ENCODE measurements at places on chromosomes 4 and X. TPM values are rescaled to one million over a fixed set of nuclear protein-coding genes. Genes with fewer than 3 reads are reported as not detected.

CNGA1 gene
- 0.55 TPM for total RNA-seq

PAGE2B gene
- not detected for total RNA-seq

DNA sequence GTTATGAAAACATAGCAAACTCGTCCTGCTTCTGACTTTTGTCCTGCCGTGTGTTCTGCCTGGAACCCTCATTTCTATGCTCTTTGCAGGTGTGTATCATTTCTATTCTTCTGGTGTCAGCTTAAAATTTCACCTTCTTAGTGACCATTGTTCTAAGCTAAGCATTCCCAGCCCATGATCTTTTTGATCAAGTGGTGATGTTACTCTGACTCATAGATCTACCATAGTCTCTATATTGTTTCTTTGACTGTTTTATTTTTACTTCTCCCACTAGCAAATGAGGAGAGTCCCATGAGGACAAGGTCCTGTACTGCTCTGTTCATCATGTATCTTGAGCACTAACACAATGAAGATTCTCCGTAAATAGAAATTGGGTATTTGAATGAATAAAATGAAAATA lies 14.1 kb upstream of the CXCL6 start:
- no peak for DNase-seq

- no peak for DNase-seq
Observed at GRCh38 chrX:133171962-133172708, 46.0 kb downstream of the TFDP3 start.

DNA sequence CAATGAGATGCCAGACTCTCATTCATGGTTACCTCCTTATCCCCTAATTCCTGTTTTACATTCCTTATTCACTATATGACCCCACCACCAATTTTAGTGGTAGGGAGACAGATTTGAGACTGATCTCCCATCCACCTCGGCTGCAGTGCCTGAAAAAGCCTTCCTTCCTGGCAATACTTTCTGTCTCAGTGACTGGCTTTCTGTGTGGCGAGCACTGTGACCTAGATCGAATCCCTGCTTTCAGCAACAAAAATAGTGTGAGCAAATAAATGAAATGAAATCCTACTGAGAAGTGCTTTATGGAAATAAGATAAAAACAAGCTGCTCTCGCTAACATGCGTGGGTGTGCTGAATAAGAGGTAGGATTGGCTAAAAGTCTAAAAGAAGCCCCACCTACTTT lies 165.3 kb downstream of the GPM6A start:
- DNase-seq: no peak

- no peak for DNase-seq
Observed at GRCh38 chr4:158155656-158156356, 17.0 kb downstream of the GASK1B start.

DNA sequence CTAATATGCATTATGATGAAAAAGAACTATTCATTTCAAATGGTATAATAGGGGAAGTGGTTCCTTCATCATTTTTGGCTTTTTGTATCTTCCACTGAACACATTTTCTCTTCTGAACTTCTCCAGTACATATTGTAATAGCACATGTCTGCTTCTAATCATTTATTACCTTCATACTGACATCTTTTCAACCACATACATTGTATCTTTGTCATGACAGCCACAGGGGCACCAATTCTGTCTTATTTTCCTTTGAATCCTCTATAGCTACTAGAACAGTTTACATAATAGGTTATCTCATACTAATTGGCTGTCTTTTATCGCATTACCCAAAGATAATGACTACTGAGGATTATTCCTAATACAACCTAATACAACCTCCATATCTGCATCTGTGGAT lies 37.7 kb downstream of the PALLD start:
- no peak for DNase-seq

FGF13 gene
- total RNA-seq: 15.1 TPM

- DNase-seq: no peak
Observed at GRCh38 chr4:25938787-25939186, 24.8 kb downstream of the SMIM20 start.

- DNase-seq: no peak
Observed at GRCh38 chrX:46036508-46036907, 508.7 kb downstream of the ZNF674 start.

DNA sequence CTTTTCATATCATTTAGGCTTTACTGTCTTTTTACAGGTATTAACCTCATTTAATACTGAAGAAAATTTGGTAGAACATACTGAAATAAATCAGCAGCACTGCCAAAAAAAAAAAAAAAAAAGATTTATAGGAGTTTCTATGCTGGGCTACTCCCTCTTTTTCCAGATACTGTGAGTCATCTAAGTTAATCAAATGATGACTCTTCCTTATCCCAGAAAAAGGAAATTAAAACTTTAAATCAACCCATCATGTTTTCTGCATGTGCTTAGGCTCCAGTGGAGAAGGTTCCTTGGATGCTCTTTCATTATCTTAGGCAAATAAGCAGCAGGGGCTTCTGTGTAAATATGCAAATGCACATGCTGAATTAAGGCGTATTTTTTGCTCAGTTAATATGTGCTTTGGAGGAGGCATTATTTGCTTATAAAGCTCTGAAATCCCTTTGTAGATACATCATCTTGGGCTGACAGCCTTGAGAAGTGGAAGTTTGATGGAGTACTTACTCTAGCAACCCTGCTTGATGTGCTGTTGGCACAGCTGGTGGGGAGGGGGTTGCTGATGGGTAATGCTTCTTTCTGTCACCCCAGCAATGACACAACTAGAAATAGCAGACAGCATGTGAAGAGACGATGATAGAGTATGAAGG lies 136.1 kb downstream of the C4orf33 start:
- DNase-seq: no peak

GRCh38 chr4:174318829-174319764 lies 35.4 kb downstream of the CEP44 start:
- DNase-seq: no peak

XK gene
- 2.5 TPM for total RNA-seq

- DNase-seq: peak; percentile 41
Observed at GRCh38 chr4:154332681-154333421, 158.7 kb downstream of the DCHS2 start.

GRCh38 chr4:187558391-187558790 lies 437.2 kb upstream of the ZFP42 start:
- no peak for DNase-seq

GRCh38 chrX:25015486-25016360 lies at the start of gene ARX:
Gene ARX (minus strand): TSS chrX:25015965. CDS start chrX:25015737, 228 bp downstream.
- no peak for DNase-seq

CNKSR2 gene
- total RNA-seq: 20.2 TPM

DNA sequence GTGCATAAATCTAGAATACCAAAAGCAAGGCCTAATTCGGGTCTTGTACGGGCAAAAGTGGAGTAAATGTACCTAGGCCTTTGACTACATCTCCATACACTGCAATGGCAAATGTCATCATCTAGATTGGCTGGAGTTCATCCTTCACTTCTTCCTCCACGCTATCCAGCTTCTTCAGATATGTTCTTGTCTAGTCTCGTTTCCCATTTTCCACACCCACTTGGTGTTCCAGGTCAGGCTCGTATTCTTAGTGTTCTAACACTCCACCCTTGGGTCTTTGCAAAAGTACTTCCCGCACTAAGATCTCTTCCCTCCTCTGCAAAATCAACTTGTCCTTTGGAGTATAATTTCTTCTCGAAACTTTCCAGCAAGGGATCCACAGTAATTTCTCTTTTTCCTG lies 1.4 kb downstream of the COQ2 start:
- DNase-seq: no peak

DNA sequence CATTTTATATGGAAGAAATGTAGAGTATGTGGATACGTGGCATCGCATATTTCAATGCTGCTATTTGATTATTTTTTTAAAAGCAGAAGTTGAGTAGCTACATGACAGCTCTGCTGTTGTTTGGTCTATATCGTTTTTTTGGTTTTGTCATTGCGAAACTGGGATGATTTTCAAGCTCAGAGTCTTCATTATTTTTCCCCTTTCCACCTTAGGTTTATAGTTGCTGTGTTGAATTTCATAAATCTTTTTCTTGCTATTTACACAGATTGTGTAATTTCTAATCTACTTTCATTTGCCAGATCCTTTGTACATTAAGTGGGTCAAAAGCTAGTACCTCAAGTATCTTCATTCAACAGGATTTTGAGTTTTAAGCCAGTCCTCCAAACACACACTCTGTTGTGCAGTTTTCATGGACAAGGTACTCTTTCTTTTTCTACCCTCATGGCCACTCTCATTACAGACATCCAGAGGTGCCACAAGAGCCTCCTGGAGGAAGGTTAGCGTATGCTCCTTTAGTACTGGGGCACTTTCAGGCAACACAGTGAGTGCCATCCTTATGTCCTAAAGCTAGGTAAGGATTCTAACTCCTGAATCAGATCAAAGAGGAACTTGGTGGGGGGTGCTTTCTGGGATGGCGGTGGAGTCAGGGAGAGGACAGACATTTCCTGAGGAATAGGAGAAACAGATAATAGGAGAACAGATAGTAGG lies 123.2 kb downstream of the FHIP1A start:
- DNase-seq: no peak

GRCh38 chr4:25862411-25863346 lies at the start of gene SEL1L3:
Gene SEL1L3 (minus strand): TSS chr4:25862988. CDS start chr4:25862836, 152 bp downstream.
- peak; percentile 20 for DNase-seq

GRCh38 chrX:129654652-129655546 lies at the start of gene APLN:
Gene APLN (minus strand): TSS chrX:129654956. CDS start chrX:129654630, 326 bp downstream.
- peak; percentile 55 for DNase-seq

DNA sequence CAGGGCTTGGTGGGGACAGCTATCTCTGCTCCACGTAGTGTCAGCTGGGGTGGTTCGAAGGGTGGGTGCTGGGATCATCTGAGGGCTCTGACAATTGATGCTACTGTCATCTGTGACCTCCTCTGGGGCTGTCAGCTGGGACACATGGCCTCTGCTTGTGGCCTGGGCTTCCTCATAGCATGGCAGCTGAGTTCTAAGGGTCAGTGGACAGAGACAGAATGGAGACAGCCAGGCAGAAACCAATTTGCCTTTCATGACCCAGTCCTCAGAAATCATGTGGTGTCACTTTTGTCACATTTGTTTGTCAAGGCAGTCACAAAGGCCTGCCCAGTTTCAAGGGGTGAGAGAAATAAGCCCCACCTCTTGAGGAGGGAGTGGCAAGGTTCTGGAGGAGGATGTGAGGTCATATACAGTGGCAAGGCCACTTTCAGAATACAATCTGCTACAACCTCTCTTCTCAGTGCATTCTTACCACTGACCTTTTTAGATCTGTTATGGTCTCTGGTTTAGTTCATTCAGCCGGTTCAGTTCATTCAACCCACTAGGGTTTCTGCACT lies 103.6 kb upstream of the BCOR start:
- no peak for DNase-seq

PGAM4 gene
- not detected for total RNA-seq

FATE1 gene
- total RNA-seq: not detected

PLP1 gene
- total RNA-seq: 41.0 TPM

- DNase-seq: no peak
Observed at GRCh38 chrX:71997320-71997719, 86.7 kb downstream of the NHSL2 start.

- DNase-seq: no peak
Observed at GRCh38 chr4:32460972-32461371, 1740.8 kb downstream of the PCDH7 start.

GRCh38 chr4:2886161-2886560 lies 42.5 kb downstream of the ADD1 start:
- DNase-seq: no peak

HELQ gene
- 17.9 TPM for total RNA-seq

C1QTNF7 gene
- total RNA-seq: 6.1 TPM

- DNase-seq: no peak
Observed at GRCh38 chr4:31474221-31474620, 754.1 kb downstream of the PCDH7 start.
